ENCODE measurements at places on chromosomes 5 and 9.
A peak's percentile ranks its signal among the peaks of the same experiment; 100 is the strongest.

GRCh38 chr9:85700330-85700729, 41.4 kb downstream of the AGTPBP1 start:
- no peak for DNase-seq

DNA sequence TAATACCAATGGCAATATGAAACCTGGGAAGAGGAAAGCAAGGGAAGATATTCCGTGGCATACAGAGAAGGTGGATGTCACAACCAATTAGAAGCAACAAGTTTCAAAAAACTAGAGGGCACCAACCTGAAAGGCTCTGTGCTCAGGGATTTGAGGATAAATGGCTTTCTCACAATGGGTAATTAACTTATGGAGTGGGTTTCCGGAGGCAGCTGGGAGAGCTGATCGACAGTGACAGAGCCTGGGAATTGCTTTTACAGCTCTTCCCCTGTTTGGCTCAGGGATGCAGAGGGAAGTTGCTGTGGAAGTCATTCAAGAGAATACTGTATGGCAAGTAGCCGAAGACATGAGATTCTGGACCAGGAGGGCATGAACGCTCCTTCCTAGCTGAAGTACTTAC, 237.0 kb downstream of the KIF4B start:
- DNase-seq: no peak

DNA sequence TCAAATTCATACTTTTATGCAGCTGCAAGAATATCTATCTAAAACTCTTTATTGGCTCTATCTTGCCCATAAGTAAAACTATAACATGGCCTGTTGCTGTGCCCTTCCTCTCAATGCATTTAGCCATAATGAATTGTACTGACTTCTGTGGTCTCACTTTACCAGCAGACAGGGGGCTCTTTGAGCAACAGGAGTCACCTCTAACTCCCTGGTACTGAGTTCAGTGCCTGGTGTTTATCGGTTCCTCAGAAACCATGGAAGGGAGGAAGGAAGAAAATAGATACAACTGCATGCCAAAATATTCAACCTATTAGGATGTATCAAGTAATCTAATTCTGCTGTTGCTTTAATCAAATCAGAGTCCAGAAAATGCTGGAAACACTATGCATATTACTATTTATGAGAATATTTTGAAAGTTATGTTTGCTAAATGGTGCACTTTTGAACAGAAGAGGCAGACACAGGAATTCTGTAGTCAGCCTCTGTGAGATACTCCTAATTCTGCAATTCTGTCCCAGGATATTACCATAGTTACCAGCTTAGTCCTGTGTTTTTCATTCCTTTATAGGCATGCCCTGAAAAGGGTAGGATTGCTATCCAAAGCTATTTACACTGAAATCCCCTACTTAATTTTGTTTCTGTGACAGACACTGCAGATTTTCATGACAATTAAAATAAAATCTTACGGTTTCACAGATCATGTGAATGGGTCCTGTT, 89.8 kb downstream of the CD180 start:
- DNase-seq: no peak

- no peak for DNase-seq
Observed at GRCh38 chr5:56585461-56585860, 229.9 kb upstream of the MAP3K1 start.

DNA sequence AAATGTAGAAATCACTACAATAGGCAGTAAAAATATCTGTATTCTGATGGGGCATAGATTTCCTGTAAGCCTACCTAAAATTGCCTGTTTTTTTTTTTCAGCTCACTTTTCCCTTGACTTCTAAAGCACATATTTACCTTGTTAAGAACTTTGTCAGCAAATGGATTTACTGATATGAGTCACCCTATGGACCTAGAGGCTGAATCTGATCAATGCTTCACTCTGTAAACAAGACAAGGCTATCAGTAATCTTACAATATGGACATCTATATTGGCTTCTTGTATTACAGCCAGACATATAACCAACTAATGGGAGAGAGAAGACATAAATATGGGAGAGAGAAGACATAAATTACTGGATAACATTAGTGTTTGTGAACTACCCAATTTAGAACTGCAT, 792.7 kb upstream of the CHD1 start:
- no peak for DNase-seq

DNA sequence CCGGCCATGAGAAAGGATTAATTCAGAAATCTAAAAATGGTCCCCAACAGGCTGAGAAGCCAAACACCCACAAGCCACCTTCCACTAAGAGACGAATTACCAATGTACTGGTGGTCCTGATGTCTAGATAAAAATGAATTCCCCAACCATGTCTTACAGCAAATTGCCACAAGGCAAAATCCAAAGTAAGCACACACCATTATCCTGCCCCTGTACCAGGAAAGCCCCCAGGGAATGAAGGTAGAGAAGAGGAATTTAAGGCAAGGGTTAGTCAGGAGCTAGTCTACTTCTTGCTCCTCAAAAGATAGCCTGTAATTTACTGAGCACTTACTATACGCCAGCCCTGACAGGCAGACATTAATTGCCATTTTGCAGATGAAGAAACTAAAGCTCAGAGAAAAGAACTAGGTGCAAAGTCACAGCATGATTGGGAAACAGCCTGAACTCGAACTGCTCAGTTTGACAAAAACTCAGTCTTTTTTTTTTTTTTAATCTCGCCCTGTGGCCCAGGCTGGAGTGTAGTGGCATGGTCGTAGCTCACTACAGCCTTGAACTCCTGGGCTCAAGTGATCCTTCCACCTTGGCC, 64.3 kb downstream of the RAPGEF1 start:
- no peak for DNase-seq

DNA sequence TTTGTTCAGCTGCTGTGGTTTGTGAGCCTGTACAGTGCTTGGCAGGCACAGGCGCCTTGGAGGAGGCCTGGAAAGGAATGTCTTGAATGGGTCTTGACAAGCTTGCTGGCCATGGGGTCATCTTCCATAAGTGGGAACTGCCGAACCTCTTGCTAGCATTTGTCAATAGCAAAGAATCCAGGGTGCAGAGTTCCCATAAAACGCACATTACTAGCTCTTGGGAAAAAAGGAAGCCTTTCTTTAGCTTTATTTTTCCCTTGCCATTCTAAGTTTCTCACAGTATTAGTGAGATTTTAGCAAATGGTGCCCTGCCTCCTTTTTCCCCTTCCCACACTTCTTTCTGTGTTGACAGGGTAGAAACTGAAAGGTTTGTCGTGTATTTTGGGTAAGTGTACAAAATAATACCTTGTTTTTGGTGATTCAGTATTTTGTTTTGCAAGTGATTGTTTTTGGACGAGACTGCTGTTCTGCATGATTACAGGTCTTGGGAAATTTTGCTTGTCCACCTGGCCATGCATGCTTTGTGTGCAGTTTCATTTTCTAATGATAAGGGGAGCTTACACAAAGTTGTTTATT, 82.0 kb downstream of the ADGRV1 start:
- no peak for DNase-seq

- DNase-seq: peak; percentile 16
Observed at GRCh38 chr9:78605041-78606000, 308.4 kb downstream of the PSAT1 start.

- DNase-seq: no peak
Observed at GRCh38 chr5:71631070-71631469, 43.9 kb downstream of the MCCC2 start.

Data from ovary (tissue), 10 donors.